Stimulated activated CD8-positive, alpha-beta memory T cell treated with anti-CD3 and anti-CD28 coated beads, Interleukin-4, amount 100 ng/mL, for 1 hour (primary cell): ENCODE measurements at places on chromosomes 5 and 9.

- no peak for DNase-seq
Measured at GRCh38 chr5:137887831-137888230, 1.4 kb upstream of the PKD2L2 start.

DNA sequence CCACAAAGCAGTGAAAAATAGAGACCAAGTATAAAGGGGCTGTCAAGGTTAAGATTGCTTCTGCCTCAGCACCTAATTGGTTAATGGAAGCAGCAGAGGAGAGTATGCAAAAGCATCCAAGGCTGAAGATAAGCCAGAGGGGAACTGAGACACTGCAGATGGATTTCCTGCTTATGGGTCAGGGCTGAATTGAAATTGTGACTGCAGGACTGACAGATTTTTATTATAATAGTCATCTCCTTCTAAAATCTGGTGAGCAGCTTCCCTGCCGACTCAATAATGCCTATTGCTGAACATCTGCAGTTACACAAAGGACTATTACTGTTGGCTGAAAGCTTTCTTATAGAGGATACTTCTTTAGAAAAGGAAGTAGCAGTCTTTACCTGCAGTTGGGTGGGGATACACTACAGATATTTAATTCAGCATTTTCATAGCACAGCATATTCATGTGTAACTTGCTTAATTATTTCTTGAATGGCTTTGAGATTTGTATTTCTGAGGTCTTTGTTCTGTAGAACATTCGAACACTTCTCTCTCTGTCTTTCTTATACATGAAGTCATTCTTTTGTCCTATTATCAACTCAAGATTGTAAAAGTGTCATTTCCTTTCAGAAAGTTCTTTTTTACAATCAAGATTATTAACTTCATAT lies 363.0 kb upstream of the RIOK2 start:
- no peak for DNase-seq

GRCh38 chr9:136187683-136188586 lies 17.0 kb downstream of the LHX3 start:
- no peak for DNase-seq

GRCh38 chr5:2905741-2906140 lies 154.3 kb upstream of the IRX2 start:
- DNase-seq, result no peak

DNA sequence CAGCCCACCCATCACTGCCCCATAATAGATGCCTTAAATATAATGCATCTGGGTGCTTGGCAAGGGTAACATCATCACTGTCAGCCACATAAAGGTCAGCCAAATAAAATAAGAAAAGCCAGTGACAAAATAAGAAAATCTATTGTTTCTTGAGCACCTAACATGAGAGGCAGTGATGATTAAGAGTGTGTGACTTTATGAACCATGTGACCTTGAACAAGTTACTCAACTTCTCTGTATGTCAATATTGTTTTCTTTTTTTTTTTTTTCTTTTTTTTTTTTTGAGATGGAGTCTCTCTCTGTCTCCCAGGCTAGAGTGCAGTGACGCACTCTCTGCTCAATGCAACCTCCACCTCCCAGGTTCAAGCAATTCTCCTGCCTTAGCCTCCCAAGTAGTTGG lies 98.7 kb downstream of the CDK5RAP2 start:
- DNase-seq, result no peak

DNA sequence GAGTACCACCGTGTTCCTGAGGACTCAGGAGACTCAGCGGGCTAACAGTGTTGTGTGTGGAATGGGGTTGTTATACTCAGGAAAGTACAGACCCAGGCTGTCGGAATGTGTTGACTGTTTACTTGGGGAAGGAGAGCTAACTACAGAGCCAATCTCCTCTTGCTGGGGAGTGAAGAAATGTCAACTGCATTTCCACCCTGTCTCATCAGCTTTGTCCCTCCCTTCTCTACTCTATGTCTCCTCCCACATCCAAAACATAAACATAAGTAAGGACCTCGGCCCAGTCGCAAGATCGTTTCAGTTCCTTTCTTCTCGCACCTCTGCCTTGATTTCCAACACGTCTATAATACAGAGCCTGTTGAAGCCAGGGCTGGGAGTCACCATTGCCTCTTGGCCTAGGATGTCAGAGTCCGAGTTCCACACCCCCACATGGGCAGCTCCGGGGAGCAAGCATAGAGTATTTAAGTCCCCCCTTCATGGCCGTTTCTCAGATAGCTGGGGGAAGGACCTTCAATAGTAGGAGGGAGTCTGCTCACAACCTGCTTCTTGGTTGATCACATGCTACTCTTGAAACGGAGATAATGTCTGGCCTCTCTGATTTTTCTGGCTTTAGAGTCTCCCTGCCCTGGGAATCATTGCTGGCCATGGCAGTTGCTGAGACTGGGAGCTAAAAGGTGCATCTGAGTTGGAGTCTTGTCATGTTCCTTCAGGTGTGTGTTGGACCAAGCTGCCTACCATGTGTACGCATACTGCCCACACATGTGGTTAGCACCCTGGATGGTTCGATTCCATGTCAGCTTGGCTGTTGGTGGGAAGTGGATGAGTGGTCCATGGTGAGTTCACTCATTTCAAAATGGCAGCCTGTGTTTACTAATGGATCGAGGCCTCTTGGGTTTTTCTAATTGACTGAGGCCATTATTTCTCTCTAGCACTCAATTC lies 147.3 kb downstream of the MTX3 start:
- DNase-seq, result no peak

- no peak for DNase-seq
Measured at GRCh38 chr9:26684029-26684428, 208.6 kb downstream of the CAAP1 start.

DNA sequence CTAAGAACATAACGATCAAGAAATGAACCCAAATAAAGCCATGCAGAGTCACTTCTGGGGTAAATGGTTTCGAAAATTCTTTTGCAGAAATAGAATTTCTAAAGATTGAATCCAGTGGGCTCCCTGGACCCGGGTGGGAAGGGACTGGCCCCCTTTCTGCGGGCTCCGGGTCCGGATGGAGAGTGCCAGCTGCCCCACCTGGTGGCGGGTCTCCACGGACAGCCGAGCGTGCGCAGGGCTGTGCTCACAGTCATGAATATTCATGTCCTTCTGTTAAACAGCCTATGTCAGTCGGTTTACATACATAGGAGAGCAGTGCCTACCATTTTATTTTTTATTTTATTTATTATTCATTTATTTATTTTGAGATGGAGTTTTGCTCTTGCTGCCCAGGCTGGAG lies 4.7 kb upstream of the PPP1R26 start:
- no peak for DNase-seq

GRCh38 chr5:178688551-178688950 lies 41.9 kb downstream of the ZNF354A start:
- DNase-seq, result no peak

DNA sequence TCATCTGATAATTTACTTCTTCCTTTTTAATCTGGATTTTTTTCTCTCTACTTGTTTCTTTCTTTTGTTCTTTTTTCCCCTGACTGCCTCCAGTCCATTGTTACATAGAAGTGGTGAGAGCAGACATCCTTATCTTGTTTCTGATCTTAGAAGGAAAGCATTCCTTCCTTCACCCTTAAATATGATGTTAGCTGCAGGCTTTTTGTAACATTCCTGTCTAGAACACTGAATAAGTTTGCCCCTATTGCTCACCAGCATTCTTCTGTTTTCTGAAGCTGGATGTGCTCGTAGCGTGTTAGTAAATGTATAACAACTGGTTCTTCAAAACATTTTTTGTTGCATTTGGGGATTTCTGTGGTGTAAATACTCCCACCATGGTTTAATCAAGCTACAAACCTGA lies 136.7 kb upstream of the NFIL3 start:
- no peak for DNase-seq

DNA sequence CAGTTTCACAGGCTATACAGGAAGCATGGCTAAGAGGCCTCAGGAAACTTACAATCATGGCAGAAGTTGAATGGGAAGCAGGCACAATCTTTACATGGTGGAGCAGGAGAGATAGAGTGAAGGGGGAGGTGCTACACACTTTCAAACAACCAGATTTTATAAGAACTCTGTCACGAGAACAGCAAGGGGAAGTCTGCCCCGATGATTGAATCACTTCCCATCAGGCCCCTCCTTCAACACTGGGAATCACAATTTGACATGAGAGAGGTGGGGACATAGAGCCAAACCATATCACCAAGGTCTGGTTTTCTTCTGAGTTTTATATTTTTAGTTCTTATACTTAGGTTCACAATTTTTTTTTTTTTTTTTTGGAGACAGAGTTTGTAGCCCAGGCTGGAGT lies 16.1 kb downstream of the ZCCHC9 start:
- DNase-seq, result no peak
